HS-5 (cell line): ENCODE measurements at places on chromosomes 11 and 22.

DNA sequence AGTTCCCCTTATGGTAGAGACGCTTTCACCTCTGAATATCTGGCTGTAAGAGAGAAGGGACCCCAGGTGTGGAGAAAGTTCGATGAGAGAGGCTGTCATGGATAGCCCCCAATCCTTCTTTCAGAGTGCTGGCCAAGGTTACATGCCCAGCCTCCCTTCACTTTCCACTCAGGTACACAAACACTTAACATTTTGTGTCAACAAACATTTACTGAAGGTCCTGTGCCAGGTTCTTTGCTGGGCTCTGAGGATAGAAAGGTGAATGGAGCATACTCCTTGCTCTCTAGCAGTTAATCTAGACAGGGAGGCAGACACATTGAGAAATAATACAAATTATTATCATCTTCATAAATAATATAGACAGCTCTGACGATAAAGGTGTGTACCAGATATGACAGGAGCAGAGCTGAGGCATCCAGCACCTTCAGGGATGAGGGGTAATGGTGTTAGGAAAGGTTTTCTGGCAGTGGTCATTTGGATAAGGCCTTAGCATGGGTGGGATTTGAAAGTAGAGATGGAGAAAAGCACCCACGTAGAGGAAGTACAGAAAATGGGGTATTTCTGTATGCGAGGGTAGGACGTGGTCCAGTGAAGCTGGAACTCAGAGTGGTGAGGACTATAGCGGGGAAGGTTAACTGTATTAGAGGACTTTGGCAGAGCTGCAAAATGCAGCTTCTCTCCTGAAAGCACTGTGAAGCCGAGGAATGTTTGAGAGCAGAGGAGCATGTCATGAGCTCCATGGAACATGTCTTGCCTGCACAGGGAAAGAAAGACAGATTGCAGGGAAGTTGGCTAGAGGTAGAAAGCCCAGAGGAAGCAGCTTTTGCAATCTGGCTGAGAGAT, 19.6 kb downstream of the PPFIBP2 start:
- no peak for DNase-seq

DNA sequence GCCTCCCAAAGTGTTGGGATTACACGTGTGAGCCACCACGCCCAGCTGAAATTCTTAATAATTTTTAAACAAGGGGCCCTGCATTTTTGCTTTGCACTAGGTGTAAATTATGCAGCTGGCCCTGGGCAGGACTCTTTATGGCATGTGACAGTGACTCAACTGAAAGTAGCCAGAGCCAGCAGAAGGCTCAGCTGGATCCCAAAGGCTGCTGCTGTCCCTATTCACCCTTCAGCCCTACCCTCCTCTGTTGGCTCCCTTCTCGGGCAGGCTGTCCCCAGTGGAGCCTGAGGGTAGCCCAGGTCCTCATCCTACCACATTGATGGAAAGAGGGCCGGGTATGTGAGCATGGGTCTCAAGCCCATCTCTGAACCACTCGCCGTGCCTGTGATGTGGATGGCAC, 45.6 kb downstream of the CD82 start:
- no peak for DNase-seq

DNA sequence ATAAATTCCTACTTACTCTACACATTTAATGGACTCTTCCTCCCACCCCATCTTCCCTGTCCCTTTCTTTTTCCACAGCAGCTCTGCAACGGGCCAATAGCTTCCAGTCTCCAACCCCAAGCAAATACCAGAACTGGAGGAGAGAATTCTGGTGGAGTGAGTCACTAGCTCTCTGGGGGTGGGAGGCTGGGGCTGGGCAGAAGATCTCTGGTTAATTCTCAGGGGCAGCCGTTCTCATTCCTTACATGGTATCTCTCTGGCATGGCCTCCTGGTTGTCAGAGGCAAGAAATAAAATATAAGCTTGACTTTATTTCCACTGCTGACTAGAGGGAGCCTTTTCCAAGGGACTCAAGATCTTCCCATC, 90.4 kb upstream of the PARVA start:
- peak; percentile 90 for DNase-seq

- DNase-seq = peak; percentile 33
Measured at GRCh38 chr11:118956094-118956846, at the start of gene UPK2. Gene UPK2 (plus strand): TSS chr11:118956298. CDS start chr11:118956351, 53 bp downstream.

DNA sequence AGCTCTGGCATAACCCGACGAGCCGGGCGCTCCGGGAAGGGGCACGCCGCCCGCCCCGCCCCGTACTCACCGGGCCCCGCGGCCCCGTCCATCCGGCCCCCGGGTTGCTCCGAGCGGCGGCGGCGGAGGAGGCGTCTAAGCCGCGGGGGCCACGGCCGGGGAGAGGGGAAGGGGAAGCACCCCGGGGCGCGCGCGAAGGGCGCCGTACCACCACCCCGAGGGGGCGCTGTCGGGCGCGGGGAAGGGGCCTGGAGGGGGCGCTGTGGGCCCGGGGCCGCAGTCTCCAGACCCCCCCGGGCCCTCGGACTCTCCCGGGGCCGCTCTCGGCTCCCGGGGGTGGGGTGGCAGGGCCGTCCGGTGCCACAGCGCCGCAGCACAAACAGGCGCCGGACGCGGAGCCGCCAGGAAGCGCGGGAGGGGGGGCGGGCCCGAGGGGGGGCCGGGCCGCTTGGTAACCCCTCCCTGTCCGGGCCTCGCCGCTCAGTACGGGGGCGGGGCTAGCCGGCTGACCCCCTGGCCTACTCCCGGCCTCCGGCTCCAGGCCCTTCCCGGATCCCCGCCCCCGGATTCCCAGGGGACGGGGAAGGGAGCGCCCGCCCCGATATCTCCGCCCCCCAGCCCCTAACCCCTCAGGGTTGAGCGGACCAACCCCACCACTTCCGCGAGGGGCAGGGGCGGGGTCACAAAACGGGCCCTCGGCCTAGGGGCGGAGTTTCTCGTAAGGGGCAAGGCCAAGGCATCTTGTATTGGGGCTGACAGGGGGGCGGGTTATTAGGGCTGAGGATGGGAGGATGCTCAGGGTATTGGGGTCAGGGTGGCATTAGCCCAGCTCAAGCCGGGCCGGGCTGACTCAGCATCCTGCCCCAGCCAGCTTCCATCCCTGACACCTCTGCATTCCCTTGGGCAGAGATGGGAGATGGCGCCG, at the start of the genes EML3 and ROM1:
TSS of gene EML3 (minus strand) at position 410 of the 925 bp plus-strand sequence. CDS start at position 92, 318 bp downstream.
TSS of gene ROM1 (plus strand) at position 892 of the 925 bp plus-strand sequence. CDS start at position 917, 25 bp downstream.
- no peak for DNase-seq
